ENCODE measurements at places on chromosomes 12 and 14.
A peak's percentile ranks its signal among the peaks of the same experiment; 100 is the strongest.

DNA sequence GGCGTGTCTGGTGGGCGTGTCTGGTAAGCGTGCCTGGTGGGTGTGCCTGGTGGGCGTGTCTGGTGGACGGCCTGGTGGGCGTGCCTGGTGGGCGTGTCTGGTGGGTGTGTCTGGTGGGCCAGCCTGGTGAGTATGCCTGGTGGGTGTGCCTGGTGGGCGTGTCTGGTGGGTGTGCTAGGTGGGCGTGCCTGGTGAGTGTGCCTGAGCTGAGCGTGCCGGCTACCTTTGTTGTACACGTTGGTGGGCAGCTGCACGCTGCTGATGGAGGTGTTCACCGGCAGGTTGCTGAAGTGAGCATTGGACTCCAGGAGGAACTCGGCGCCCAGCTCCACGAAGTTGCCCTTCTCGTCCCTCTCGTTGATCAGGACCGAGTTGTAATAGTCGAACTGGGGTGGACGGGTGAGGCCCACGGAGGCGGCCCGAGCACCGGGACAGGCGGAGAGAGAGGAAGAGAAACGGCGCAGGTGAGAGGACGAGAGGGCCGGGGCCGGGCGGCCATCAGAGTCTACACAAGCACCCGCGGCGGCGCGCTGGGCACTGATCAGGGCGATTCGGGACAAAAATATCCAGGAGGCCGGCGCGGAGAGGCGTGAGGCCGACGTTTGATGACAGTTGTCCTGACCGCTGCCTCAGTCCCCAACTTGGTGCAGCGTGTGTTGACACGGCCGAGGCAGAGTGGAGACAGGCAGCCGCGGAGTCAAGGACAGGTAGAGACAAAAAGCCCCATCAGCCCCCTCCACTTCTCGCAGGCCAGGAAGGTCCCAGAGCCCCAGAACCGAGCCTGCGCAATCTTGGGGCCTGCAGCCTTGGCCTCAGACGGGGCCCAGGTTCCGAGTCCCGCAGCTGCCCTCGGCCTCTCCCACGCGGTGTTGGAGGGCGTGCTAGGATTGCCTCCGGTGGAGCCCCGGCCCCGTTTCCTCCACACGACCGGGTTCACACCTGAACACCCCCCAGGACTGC lies 10.5 kb downstream of the CACNA2D4 start:
- DNase-seq: no peak

DNA sequence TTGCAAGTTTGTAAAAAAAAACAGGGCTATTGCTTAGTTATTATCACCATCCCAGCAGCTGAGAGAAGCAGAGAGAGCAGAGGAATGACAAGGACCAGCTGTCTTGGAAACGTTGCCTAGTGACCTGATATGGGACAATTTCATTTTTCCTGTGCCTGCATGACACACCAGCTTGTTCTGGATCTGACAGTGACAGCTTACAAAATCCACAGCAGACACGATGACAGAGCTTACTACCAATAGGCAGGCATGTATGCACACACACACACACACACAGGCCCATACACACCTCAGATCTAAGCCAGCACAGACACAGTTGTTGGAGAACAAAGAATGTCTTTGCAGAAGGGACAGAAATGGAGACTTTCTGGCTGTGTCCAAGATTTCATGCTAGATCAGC lies 25.4 kb downstream of the HSPB8 start:
- no peak for DNase-seq

DNA sequence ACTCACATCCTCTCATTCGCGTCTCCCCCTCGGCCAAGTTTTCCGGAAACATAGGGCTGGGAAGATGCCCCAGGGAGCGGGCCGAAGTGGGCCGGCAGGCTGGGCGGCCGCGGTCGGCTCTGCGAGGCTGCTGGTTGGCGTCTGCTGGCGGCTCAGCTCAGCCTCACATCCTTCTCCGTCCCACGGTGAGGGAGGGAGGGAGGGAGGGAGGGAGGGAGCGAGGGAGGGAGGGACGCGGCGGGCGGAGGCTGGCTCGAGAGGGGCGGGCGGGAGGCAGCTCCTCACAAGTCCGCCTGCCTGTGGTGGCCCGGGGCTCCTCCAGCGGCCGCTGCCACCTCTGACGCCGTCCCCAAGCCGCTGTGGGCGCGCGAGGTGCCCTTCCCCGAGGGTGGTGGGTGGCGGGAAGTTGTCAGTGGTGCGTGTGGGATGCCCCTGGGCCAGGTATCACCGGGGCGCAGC lies 93.8 kb downstream of the RFLNA start:
- DNase-seq: peak; percentile 9

DNA sequence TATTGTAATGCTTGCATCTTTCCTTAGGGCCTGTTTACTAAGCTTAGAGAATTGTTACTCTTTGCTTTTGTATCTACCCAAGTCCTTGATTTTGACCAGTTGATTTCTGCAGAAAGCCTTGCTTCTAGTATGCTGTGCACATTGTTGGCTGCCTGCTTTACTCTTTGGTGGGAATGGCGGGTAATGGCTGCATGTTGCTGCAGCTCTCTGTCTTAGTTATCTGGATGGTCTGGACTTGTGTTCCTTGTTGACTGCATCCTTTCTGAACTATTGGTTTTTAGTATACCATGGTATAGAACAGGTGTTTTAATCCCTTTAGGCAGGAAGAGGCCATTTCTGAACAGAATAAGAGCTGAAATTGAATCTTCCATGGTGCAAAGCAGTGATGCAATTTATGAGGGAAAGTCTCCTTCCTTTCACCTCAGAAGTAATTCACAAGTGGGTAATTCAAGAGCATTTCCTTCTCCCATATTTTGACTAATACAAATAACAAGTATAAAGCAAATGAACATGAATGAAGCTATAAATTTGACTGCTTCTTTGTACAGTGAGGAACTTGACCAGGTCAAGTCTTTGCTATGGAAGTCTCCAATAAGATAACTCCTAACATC lies 466.4 kb downstream of the NPAS3 start:
- DNase-seq: no peak

DNA sequence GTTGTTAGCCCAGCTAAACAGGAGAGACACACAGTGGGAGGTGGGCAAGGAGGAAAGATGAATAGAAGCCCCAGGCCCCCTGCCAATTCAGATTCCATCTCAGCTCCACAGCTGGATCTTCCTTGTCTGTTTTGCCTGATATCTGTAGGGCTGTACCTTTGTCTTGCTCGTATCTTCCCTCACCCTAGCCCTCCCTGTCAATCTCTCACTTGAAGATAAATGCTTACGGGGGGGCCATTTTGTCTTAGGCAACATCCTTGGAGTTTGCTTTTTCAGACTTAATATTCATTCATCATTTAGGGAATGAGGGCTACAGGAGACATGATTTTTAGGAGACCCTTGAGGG lies 2.4 kb downstream of the KIF5A start:
- no peak for DNase-seq

GRCh38 chr14:77965050-77965449 lies 165.1 kb downstream of the ADCK1 start:
- no peak for DNase-seq

- DNase-seq: no peak
Observed at GRCh38 chr14:91190853-91191252, 53.7 kb downstream of the GPR68 start.

DNA sequence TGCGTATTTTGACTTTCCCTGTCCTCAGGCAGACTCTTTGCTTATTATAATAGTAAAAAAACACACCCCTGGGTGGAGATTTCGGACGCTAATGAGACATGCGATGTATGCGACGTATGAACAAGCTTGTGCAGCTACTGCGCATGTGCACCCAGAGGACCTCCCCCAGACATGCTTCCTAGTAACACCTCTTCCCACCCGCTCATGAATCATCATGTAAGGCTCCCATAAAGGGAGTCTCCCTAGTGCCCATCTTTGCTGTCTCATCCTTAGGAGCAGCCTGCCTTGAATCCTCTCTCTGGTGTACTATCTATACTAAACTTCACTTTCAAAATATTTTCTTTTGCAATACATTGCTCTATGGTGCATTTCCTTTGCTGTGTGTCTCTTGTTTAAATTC lies 210.1 kb downstream of the TMEM132D start:
- no peak for DNase-seq

- DNase-seq: no peak
Observed at GRCh38 chr14:54435500-54435981, 5.6 kb downstream of the CNIH1 start.

DNA sequence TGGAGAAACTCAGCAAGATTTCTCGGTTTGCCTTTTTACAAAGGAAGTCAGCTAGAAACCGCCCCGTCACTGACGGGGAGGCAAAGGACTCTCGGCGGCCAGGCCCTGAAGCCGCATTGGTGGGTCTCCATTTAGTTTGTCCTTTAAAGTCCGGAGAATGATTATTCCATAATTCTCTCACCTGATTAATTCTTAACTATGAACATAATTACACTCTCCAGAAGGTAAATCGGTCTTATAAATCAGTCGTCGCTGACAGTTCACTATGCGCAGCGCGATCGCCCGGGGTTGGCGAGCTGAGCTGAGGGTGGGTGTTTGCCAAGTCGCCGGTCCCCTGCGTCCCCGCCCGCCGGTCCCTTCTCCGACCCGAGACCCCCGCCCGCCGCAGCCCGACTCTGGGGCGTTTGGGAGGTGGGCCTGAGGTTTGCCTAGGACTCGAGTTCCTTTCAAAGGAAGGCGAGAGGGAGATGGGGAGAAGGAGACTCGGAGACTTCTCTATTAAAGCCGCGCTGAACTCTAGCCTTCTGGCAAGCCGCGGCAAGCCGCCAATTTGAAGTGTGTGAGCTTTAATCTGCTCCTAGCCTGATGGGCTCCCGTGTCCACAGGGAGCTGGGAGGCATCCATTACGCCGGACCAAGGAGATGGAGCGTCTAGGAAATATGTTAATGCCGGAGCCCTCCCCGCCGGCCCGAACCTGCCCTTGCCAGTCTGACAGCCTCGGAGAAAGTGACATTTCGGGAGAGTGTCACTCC lies 392.9 kb downstream of the NOVA1 start:
- DNase-seq: no peak

GRCh38 chr14:31320216-31320615 lies 100.1 kb downstream of the HEATR5A start:
- DNase-seq: no peak

GRCh38 chr14:101917413-101918017 lies 46.9 kb upstream of the DYNC1H1 start:
- DNase-seq: no peak

- DNase-seq: no peak
Observed at GRCh38 chr14:71541973-71542690, 390.1 kb upstream of the RGS6 start.

DNA sequence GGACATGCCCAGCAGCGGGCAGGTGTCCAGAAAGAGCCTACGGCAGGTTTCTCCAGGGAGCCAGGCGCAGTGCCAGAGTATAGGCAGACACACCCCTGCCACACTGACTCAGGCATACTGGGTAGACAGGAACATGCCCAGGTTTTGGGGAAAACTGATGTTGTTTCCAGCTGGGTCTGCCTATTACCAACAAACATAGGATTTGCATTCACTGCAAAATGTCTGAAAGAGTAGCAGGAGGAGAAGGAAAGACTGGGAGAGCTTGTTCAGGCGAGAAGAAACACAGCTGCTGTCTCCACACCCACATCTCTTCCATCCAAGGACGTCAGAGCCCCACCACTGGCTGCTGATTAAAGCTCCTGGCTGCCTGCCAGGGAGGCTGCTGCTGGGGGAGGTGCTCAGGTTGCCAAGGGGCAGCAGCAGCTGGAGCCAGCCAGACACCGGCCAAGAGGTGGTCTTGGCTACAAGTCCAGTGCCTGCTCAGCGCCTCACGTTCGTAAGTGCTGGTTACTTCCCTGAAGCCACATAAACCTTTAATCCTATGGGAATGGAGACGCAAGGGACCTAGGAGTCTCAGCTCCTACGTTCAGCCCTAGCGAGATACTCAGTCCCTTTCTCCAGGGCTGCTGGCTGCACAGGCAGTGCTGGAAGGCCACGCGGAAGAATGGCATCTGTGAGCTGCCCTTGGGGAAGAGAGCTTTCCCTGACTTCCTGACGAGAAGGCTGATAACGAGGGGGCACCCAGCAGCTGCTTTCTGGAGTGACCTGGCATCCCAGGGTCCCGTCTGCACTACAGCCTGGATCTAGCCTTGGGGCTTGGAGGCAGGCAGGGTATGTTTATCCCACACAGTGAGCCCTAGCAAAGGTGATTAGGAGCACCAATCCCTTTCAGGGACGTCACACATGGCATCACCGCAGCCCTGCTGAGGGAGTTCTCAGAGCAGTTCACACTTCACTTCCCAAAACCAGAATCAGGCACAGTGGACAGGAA lies 58.1 kb downstream of the PLEKHG3 start:
- DNase-seq: peak; percentile 30

DNA sequence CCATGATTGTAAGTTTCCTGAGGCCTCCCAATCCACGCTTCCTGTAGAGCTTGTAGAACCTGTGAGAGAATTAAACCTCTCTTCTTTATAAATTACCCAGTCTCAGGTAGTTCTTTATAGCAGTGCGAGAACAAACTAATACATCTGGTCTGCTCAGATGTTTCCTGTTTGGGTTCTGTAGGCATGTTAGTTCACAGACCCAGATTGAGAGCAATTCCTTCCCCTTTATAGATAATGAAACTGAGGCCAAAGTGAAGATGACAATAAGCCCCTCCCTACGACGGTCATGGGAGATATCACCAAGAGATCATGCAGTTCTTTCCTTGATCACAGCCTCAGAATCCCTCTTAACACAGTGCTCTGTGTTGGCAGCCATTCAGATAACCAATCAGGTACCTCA lies 76.5 kb upstream of the CLMN start:
- DNase-seq: no peak

DNA sequence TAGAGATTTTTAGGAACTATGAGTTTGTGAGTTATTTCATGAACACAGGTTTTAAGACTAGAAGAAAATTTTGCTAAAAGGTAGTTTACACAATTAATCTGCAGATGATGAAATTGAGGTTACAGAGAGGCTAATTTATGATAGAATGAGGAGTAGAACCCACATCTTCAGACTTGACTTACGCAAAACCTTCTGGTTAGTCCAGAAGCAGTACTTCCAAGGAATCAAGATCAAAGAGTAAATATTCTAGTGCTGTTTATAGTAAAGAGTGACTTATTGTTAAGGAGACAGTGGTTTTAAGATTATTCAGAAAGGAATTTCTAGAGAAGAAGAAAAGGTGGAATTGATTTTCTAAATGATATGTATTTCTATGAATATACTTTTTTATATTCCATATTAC lies 10.6 kb upstream of the KITLG start:
- DNase-seq: no peak

DNA sequence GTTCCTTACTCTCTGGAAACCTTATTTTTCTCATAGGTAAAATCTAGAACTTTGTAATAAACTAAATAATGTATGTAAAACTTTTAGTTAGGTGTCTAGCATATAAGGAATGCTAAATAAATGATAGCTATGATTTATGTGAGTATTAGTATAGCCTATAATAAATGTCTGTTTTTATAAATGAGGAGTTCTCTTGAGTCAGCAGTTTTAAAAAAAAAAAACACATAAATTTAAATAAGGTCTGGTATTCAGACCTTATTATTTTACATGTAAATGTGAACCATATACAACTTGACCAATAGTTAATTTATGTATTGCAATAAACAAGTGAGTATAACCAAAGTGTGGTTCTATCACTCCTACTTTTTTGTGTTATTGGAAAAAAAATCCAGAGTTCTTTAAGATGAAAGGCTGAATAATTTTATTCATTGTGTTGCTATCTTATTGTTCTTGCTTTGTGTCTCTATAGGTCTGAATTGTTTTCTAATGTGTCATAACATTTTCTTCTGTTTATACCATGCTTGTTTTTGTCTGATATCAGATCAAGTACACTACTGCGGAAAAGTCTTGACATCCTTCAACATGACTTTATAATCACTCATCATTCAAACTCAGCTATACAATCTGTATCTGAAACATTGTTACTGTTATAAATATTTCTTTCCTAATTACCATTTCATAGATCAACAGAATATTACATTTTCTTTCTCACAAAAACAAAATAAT lies 115.7 kb downstream of the RASSF9 start:
- DNase-seq: no peak

Data from T follicular helper cell (primary cell).